Hematopoietic multipotent progenitor cell (in vitro differentiated cells): ENCODE measurements at places on chromosomes 1 and 21. TPM values are rescaled to one million over a fixed set of nuclear protein-coding genes. Genes with fewer than 3 reads are reported as not detected.
A peak's percentile ranks its signal among the peaks of the same experiment; 100 is the strongest.

- peak; percentile 45 for DNase-seq
These were observed at the start of gene ADARB1 for GRCh38 chr21:45074048-45074817. TSS of gene ADARB1 (plus strand) at chr21:45074580. CDS start at chr21:45171657, 97,077 bp downstream.

The HSD11B1 gene
- not detected for total RNA-seq

GRCh38 chr1:208025031-208025430 lies 114.1 kb upstream of the CD34 start:
- no peak for DNase-seq

DNA sequence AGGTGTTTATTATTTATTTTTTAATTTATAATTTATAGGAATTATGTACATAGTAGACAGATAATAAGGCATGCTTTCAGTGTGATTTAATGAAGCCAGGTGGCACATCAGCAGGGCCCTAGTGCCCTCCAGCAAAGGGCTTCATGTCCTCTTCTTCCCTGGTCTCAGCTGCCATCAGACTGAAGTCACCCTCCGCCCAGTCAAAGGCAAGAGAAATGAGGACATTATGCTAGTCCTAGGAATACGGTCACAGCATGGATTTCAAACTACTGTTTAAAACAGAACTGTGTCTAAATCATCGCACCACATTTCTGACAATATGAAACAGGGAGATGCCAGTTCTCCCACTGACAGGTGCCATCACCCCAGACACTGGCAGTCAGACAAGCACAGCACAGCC lies 168.1 kb downstream of the SEC16B start:
- no peak for DNase-seq

GRCh38 chr1:48001696-48002095 lies 4.5 kb upstream of the TRABD2B start:
- DNase-seq, result no peak

- DNase-seq, result no peak
These were observed 274.9 kb downstream of the NUF2 start for GRCh38 chr1:163596541-163597258.

GRCh38 chr1:43366601-43367025 lies 1.2 kb downstream of the ELOVL1 start:
- DNase-seq, result no peak

GRCh38 chr1:92201973-92202372 lies 15.7 kb upstream of the C1orf146 start:
- no peak for DNase-seq
